ENCODE measurements at places on chromosomes 11 and 22.

- peak; percentile 7 for DNase-seq
Observed at GRCh38 chr11:96817482-96818399, 427.9 kb downstream of the JRKL start.

GRCh38 chr11:116357784-116358544, 414.8 kb downstream of the BUD13 start:
- DNase-seq, result no peak

DNA sequence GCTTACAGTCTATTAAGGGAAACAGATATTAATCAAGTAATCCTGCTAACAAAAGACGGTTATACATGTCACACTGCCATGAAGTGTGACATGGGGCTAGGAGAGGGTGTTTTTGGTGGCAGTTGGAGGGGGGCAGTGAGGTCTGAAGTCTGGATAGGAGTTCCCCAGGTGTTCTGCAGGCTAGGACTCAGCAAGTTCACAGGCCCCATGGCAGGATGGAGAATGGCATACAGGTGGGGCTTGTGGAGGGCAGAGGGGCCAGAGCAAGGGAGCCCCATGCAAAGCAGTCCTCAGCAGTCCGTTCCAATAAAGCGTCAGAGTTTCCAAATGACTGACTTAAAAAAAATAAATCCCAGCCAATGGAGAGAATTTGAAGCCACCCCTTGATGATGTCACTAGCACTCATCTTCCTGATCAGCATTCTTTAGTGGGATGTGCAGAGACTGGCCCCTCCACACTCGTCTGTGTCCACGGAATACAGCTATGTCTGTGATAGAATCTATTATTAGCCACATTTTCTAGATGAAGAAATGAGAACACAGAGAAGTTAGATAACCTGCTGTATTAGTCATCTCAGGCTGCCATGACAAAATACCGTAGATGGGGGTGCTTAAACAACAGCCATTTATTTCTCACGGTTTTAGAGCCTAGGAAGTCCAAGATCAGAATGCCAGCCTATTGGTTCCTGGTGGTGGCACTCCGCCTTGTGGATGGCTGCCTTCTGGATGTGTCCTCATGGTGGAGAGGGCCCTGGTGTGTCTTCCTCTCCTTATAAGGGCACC, 32.6 kb downstream of the PRDM11 start:
- no peak for DNase-seq

GRCh38 chr11:6544921-6545850, 48.1 kb downstream of the DNHD1 start:
- no peak for DNase-seq

GRCh38 chr11:121557348-121557747, 104.6 kb upstream of the SORL1-AS1 start:
- DNase-seq, result no peak

- DNase-seq, result no peak
Observed at GRCh38 chr22:49915610-49916009, 2.6 kb downstream of the ALG12 start.

DNA sequence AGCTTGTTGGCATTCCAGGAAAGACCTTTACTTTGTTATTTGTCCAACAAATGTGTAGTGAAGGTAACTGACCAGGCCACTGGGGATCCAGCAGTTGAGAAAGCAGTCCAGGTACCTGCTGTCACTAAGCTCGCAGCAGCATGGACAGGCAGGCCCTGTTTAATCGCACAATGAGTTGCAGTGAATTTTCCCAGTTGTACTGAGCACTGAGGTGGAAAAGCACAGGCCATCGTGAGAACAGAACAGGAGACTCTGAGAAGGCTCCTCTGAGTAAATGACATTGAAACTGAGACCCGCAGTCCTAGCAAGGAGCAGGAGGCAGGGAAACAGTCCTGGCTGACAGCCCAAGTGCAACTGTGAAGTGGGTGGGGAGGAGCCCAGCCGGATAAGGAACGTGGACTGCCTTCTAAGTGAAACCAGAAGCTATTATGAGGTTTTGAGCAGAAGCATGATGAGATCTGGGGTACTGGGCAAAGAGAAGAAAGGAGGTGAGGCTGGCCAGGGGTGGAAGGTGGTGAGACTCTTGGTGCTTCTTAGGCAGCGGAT, 39.8 kb upstream of the CDON start:
- no peak for DNase-seq

- no peak for DNase-seq
Observed at GRCh38 chr11:3109434-3109833, 52.2 kb upstream of the CARS1 start.

- DNase-seq, result no peak
Observed at GRCh38 chr11:65491163-65491465, 7.7 kb upstream of the MALAT1 start.
